PC-9 (cell line): ENCODE measurements at places on chromosomes 11 and 22. TPM values are rescaled to one million over a fixed set of nuclear protein-coding genes. Genes with fewer than 3 reads are reported as not detected.

DNA sequence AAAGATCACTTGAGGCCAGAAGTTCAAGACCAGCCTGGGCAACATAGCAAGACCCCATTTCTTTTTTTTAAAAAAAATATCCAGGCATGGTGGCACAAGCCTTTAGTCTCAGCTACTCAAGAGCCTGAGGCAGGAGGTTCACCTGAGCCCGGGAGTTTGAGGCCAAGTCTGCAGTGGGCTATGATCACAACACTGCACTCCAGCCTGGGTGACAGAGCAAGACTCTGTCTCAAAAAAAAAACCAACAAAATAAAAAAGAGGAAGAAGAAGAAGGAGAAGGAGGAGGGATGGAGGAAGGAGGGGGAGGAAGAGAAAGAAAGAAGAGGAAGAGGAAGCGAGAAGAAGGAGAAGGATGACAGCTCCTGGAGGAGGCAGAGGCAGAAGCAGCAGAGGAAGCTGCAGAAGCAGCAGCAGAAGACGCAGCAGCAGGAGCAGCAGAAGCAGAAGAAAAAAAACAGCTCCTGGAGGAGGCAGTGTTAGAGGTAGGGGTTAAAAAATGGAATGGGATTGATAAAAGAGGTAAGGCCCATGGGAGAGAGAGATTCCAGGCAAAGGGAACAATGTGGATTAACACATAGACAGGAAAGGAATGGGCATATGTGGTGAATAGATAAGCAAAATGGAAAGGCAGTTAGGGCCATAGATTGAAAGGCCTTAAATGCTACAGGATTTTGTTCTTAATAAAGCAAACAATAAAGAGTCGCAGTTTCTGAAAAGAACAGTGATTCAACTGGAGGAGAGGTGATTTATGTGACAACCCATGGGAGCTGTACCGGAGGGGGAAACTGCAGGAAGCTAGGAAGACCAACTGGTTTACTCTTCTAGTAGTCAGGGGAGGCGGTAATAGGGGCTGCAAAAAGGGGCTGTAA lies 10.9 kb downstream of the PRCP start:
- H3K36me3 ChIP-seq = no peaks in the 10 kb centered on the region
- H3K4me3 ChIP-seq = no peak overlapping the region
- no peaks in the 10 kb centered on the region for H3K27me3 ChIP-seq
- H3K27ac ChIP-seq = no peak overlapping the region
- peak; percentile 25 for DNase-seq
- no peaks in the 10 kb centered on the region for H3K4me1 ChIP-seq

DNA sequence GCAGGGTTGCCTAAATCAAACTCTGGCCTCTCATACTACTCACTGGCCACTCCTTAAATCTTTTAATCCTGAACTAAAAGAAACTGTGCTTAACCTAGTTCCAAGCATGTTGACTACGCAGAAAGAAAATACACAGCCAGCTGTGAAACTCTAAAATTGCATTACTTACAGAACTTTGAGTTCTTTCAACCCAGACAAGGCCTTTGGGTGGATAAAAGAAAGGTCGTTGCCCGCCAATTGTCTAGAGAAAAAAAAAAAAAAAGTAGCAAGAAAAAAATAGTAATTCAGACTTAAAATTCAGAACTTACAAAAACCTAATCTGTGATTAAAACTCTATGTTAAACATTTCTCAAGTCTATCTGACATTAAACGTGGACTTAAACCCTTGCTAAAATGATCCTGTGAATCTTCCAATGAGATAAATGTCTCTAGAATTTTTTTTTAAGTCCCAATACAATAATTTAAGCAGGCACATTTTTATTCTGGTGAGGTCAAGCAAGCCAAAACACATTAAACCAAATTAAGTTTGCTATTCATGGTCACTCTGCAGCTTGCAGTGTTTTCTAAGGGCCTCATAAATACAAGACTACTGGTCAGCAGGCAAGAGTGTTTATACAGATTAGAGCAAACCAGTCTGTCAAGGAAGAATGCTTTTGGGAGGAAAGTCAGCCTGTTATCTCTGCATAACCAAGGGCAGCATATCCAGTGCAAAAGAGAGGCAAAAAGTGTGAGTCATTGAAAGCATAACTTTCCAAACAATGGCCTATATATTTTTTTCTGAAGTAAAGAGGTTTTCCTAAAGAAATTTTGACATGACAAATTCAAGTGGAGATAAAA lies 29.5 kb upstream of the CCDC34 start:
- H3K36me3 ChIP-seq = no peaks in the 10 kb centered on the region; the same call in 1 of the 2 replicates
- peak; percentile 25 for DNase-seq
- no peaks in the 10 kb centered on the region for H3K27me3 ChIP-seq
- H3K4me3 ChIP-seq = no peak overlapping the region; the same call in 1 of the 2 replicates

The CEND1 gene
- total RNA-seq = not detected in 2 replicates

DNA sequence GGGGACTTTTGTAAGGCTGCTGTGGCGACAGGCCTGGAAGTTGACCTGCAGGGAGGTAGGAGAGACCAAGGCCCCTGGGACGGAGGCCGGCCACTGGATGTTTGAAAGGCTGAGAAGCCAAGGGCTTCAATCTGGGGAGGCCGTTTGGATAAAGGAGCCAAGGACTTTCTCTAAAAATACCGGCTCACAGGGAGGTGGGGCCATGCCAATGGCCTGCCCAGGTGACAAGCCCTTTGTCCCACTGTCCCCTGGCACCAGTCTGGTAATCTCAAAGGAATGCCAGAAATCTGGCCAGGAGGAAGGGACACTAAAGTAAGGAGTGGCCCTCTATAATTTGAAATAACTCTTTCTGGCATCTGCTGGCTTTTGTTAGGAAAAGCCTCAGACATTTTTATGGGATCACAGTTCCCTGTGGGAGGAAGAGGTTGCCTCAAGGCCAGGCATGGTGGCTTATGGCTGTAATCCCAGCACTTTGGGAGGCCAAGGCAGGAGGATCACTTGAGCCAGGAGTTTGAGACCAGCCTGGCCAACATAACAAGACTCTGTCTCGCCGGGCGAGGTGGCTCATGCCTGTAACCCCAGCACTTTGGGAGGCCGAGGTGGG lies 1.9 kb upstream of the CHKA start:
- no peaks in the 10 kb centered on the region for H3K27me3 ChIP-seq
- H3K27ac ChIP-seq = peak overlapping the region; percentile 97
- DNase-seq = peak; percentile 92
- peaks cover 11% of the 10 kb centered on the region for H3K36me3 ChIP-seq

The HBE1 gene
- total RNA-seq = 1.4 and 2.4 TPM in 2 replicates

DNA sequence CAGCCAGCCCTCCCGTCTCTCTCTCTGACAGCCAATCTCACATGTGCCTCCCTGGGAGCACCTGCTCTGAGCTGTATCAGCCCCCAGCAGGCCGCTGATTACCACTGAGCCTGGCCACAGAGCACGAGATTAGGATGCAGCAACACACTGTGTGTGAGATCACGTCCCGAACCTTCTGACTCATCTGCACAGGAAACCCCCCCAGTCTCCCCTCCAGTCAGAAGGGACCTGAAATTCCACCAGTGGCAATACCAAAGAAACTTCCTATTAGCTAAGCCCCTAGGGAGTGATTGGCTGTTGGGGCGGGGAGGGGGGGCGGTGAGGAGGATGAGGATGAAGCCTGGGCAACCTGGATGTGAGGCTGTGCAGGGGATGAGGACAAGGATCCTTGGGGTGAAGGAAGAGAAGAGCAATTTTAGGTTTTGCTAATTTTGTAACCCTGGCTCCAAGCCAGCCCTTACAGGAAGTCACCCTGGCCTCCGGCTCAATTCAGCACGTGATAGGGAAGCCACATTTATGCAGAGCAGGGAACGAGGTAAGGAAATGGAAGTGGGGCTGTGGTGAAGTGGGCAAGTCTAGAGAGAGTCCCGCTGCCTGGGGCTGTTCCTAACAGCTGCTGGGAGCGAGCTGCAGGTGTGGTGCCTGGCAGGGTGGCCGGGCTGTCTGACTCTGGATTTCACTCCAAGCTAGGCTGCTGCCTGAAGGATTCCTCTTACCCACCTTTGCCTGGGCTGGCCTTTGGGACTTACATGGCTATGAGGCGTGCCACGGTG lies 1.9 kb downstream of the SLC43A3 start:
- peaks cover 43% of the 10 kb centered on the region for H3K4me1 ChIP-seq
- H3K27ac ChIP-seq = peak overlapping the region; percentile 91
- H3K36me3 ChIP-seq = peaks cover 35% of the 10 kb centered on the region

The OR2D2 gene
- total RNA-seq = not detected in 2 replicates

GRCh38 chr11:37177721-37178120 lies 579.7 kb upstream of the RAG2 start:
- H3K27me3 ChIP-seq = no peaks in the 10 kb centered on the region
- no peak overlapping the region for H3K27ac ChIP-seq
- H3K4me1 ChIP-seq = no peaks in the 10 kb centered on the region
- no peak for DNase-seq
- no peak overlapping the region for H3K4me3 ChIP-seq

DNA sequence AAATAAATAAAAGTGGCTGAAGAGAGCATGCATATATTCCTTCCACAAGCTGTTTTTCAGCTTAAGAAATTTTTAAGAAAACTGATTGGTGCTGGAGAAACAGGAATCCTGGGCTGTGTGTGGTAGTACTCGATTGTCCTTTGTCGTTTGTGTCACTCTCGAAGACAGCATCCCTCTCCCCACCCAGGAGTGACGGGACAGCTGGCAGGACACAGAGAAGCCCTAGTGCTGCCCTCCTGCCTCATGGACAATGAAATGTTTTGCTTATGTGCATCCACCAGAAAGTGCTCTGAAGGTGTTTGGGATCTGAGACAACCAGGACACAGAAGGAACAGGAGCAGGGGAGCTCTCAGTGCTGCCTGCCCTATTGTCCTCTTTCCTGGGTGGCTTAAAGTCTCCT lies 12.8 kb downstream of the PLAAT4 start:
- H3K27me3 ChIP-seq = no peaks in the 10 kb centered on the region
- DNase-seq = no peak
- H3K27ac ChIP-seq = no peak overlapping the region
- no peaks in the 10 kb centered on the region for H3K4me1 ChIP-seq

DNA sequence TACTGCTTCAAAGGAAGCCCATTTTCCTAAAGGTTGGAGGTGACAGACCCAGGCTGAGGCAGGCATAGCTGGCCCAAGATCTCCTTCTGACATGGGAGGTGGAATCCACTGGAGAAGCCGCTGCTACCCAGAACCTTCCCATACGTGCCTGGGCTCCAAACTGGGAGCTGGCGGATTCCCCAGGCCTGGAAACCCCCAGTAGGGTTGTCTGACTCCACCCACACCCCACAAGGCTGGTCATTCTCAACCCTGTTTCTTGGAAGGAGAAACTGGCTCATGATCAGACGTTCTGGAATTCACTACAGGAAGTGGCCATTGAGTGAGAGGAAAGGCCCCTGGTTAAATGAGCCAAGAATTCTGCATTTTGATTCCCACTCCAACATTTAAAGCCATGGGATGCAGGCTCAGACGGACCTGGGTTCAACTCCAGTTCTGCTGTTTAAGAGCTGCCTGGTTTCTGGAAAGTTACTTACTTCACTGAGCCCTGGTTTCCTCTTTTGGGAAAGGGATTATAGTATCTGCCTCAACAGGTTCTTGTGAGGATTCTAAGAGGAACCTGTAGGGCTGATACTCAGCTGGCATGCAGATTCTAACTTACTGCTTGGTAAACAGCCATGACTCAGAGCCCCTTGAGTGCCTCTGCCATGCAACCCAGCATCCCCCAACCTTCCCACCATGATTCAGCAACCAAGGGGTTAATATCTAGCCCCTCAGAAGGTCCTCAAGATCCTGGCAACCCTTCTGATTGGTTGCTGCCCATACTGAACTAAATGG lies 19.4 kb upstream of the TSKU start:
- H3K27ac ChIP-seq = peak overlapping the region; percentile 50
- no peak overlapping the region for H3K4me3 ChIP-seq
- no peak for DNase-seq
- H3K27me3 ChIP-seq = no peaks in the 10 kb centered on the region
- peaks cover 51% of the 10 kb centered on the region for H3K4me1 ChIP-seq

GRCh38 chr22:39785232-39785631 lies 108.3 kb downstream of the ENTHD1 start:
- no peak overlapping the region for H3K27ac ChIP-seq
- no peaks in the 10 kb centered on the region for H3K4me1 ChIP-seq
- no peak overlapping the region for H3K4me3 ChIP-seq
- peaks cover 49% of the 10 kb centered on the region for H3K27me3 ChIP-seq
- no peak for DNase-seq

DNA sequence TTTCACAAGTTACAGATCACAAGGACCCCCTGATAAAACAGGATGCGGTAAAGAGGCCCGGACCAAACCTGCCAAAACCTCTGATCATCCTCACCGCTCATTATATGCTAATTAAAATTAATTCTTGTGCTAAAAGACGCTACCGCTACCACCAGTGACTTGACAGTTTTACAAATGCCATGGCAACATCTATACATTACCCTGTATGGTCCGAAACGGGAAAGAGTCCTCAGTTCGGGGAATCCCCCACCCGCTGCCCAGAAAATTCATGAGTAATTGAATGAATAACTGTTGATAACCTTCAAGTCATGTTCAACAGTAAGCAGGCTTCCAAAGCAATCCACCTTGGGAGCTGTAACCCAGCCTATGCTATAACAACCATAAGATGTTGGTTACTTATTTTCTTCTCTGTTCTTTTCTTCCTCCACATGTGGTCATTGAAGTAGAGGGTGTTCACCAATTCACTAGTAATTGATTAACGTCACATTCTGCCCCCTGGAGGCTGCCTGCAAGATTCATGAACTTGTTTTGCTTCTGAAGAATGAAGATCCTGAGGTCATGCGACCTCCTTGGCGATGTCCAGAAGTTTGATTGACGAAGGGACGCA lies 20.6 kb downstream of the APOBEC3H start:
- H3K4me3 ChIP-seq = no peak overlapping the region
- DNase-seq = peak; percentile 50
- no peaks in the 10 kb centered on the region for H3K36me3 ChIP-seq
- H3K4me1 ChIP-seq = peaks cover 18% of the 10 kb centered on the region
- no peak overlapping the region for H3K27ac ChIP-seq
- H3K27me3 ChIP-seq = no peaks in the 10 kb centered on the region

DNA sequence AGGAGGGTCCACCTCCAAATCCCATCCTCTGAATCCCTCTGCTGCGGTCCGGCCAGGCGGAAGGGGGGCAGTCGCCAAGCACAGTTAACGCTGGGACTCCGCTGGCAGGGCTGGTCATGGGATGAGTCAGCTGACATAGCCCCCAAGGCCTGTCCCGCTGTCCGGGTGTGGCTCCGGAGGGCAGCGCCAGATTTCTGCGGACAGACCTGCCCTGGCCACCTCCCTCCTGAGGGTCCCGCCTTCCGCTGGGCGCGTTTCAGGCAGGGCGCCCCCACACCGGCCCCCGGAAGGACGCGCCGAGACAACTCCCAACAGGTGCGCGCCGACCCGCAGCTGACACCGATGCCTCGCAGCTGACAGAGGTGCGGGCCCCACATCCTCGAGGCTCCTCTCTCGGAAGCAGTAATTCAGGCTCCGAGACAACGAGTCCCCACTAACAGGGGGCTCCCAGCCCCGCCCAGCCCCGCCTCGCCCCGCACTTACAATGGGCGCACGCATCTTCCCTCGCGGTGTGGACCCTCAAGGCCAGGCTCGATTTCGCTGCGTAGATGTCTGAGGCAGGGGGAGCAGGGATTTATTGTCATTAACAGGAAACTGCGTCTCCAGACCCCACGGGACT lies 607 bp downstream of the PLAAT3 start:
- H3K4me1 ChIP-seq = peaks cover 44% of the 10 kb centered on the region
- peak overlapping the region; percentile 41 for H3K27ac ChIP-seq
- H3K36me3 ChIP-seq = no peaks in the 10 kb centered on the region
- H3K27me3 ChIP-seq = no peaks in the 10 kb centered on the region
